ENCODE measurements at places on chromosomes 3 and 15.

GRCh38 chr3:38987456-38987855 lies 64.3 kb downstream of the SCN11A start:
- H3K36me3 ChIP-seq, result no peaks in the 10 kb centered on the region
- H3K27ac ChIP-seq, result no peak overlapping the region
- H3K27me3 ChIP-seq, result no peaks in the 10 kb centered on the region

DNA sequence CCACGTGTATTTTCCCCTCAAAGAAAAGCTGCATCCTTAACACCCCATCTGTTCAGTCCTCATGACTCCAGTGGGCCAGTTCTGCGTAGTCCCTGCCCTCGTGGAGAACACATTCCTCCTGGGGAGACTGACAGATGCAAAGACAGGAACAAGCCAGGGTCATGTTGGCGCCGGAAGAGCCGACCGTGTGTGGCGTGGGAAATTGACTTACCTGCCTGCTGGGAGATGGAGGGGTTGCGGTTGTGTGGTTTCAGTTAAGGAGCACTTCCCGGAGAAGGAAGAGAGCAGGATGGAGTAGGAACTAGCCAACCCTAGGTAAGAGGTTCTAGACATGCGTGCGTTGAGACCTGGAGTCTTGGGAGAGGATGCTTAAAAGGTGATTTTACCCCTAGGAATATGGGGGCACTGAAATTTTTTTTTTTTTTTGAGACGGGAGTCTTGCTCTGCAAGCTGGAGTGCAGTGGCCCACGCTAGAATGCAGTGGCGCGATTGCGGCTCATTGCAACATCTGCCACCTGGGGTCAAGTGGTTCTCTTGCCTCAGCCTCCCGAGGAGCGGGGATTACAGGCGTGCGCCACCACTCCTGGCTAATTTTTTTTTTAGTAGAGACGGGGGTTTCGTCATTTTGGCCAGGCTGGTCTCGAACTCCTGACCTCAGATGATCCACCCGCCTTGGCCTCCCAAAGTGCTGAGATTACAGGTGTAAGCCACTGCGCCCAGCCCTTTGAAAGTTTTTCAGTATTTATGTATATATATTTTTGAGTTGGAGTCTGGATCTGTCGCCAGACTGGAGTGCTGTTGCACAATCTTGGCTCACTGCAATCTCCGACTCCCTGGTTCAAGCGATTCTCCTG lies 1.4 kb downstream of the VHL start:
- peaks cover 7% of the 10 kb centered on the region for H3K4me1 ChIP-seq
- peaks cover 16% of the 10 kb centered on the region for H3K36me3 ChIP-seq
- no peak for DNase-seq

DNA sequence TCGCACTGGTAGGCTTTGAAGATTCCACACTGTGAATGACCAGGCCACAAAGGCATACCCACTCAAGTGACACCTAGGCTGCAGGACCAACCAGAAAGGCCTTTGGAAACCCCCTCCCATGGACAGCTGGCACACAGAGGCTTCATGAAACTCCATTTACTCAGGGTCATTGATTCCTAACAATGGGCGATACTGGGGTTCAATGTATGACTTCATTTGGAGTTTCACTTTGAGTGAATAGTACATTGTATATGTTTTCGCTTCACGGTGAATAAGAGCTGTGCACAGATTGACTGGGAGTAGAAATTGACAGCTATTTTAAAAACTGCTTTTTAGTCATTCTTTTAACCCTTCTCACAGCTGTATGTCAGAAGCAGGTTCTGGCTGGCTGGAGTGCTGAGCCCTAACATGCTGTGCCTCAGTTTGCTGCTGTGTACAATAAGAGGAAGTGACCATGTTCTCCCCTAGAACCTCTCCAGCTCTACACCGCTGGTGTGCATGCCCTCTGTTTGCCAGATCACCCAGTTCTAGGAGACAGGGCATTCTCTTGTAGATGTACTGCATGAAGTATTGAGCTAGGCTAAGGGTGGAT lies 15.4 kb upstream of the CX3CR1 start:
- no peak overlapping the region for H3K27ac ChIP-seq
- H3K36me3 ChIP-seq, result no peaks in the 10 kb centered on the region
- DNase-seq, result no peak
- H3K4me3 ChIP-seq, result no peak overlapping the region
- H3K27me3 ChIP-seq, result peaks cover 2% of the 10 kb centered on the region
- H3K4me1 ChIP-seq, result no peaks in the 10 kb centered on the region

DNA sequence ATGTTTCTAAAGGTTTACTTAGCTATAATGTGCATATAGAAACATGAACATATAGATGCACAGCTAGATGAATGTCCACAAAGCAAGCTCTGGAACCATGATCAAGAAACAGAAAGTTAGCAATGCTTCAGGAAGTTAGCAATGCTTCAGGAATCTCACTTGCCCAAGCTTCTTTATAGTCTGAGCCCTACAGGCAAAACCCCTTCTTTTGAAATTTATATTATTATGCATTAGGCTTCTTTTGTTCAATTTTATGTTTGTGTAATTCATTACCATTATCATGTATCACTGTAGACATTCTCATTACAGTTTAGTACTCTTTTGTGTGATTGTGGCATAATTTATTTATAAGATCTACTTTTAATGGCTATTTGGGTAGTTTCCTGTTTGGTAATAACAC lies 286.4 kb upstream of the BCHE start:
- H3K36me3 ChIP-seq, result no peaks in the 10 kb centered on the region
- H3K4me3 ChIP-seq, result no peak overlapping the region
- DNase-seq, result peak; percentile 12
- H3K27ac ChIP-seq, result no peak overlapping the region
- no peaks in the 10 kb centered on the region for H3K4me1 ChIP-seq

DNA sequence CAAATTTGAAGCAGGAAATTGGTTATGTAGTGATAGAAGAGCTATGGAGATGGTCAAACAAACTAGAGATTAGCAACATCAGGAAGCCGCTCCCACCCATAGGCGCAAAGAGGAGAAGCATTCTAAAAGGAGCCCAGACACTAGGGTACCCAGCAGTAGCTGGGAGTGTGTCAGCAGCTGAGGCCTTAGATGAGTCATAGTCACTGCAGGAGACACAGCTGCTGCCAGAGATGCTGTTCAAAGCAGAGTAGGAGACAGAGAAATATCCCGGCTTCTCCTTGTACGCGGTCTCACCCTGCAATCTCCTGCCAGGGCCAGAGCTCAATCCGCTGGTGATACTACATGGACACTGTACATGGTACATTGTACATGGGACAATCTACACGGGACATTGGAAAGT lies 61.9 kb downstream of the VGLL3 start:
- no peaks in the 10 kb centered on the region for H3K36me3 ChIP-seq
- H3K4me3 ChIP-seq, result no peak overlapping the region
- H3K27me3 ChIP-seq, result no peaks in the 10 kb centered on the region
- peaks cover 4% of the 10 kb centered on the region for H3K4me1 ChIP-seq
- H3K27ac ChIP-seq, result no peak overlapping the region

GRCh38 chr3:45218578-45219390 lies 7.3 kb downstream of the TMEM158 start:
- DNase-seq, result peak; percentile 76
- peaks cover 22% of the 10 kb centered on the region for H3K4me1 ChIP-seq
- no peak overlapping the region for H3K4me3 ChIP-seq
- H3K36me3 ChIP-seq, result peaks cover 17% of the 10 kb centered on the region
- H3K27ac ChIP-seq, result peak overlapping the region; percentile 76
- H3K27me3 ChIP-seq, result no peaks in the 10 kb centered on the region

DNA sequence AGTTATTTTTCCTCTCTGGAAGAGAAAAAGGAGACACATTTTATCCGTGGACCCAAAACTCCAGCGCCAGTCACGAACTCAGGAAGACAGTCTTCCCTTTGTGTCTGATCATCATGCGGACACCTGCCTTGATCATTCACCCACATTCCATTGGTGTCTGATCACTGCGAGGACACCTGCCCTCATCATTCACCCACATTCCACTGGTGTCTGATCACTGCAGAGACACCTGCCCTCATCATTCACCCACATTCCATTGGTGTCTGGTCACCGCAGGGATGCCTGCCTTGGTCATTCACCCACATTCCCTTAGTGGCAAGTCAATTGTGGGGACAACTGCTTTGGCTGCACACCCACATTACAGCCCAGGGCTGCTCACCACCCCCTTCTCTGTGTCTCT lies 148.9 kb downstream of the ROBO1 start:
- H3K4me1 ChIP-seq, result no peaks in the 10 kb centered on the region
- DNase-seq, result no peak
- H3K27me3 ChIP-seq, result no peaks in the 10 kb centered on the region
- no peak overlapping the region for H3K27ac ChIP-seq
- H3K36me3 ChIP-seq, result no peaks in the 10 kb centered on the region

DNA sequence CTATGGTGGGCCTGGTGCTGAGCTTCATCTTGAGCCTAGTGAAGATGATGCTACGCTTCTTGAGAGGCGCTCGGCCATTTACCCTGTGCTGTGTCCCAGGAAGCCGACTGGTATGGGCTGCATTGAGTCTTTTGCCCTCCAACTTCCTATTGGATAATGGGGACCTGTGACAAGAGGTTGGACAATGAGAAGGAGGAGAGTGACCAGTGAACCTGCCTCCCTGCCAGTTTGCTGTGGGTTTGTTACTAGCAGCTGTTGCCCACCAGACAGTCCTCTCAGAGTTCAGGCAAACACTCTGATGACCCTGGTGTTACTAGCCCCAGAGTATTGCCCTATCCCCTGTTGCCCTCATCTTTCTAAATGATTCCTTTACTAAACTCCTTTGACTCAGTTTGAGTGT lies 99.6 kb upstream of the PFN2 start:
- H3K4me3 ChIP-seq, result no peak overlapping the region
- no peak overlapping the region for H3K27ac ChIP-seq
- peaks cover 2% of the 10 kb centered on the region for H3K27me3 ChIP-seq
- H3K4me1 ChIP-seq, result peaks cover 3% of the 10 kb centered on the region

DNA sequence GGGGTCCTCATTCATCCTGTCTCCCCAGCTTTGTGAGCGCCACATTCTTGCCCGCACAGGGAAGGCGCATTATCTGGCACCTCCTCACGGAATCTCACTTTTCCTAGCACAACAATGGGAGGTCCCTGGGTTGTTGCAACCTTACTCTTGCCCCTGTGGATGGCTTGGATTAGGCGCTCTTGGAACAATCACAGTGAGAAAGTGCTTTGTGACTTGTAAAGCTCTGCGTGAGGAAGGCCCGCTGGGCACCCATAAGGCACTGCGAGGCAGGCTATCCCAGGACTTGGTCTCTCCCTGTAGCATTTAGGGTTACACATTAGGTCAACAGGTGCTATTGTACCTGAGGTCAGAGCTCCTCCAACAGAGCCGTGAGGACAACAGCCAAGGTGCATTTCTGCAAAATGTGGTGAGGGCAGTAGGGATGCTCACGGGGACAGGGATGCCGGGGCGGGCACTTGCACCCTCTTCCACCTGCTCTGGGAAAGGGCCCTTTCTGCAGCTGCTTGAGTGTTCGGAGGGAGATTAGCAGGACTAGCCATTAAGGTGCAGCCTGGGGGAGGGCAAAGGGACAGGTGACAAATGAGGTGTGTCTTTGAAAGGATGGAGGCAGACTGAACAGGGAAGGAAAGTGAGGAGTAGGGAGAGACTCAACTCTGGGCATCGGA lies 13.9 kb upstream of the LRRC15 start:
- peaks cover 44% of the 10 kb centered on the region for H3K27me3 ChIP-seq
- no peak overlapping the region for H3K4me3 ChIP-seq
- no peak for DNase-seq
- no peaks in the 10 kb centered on the region for H3K4me1 ChIP-seq

DNA sequence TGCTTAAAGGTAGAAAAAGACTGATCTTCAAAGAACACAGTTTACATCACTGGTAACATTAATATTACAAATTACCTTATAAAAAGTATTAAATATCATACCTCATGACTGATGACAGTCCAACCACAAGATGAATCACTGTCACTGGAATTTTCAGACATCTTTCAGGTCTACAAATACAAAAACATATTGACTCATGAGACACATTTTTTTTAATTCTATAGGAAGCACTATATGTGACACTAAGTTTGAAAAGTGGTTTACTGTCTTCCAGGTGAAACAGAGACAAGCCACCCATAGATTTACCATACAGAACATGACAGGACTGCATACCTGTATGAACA lies 18.9 kb downstream of the CCPG1 start:
- peak; percentile 35 for DNase-seq
- no peak overlapping the region for H3K4me3 ChIP-seq
- H3K36me3 ChIP-seq, result no peaks in the 10 kb centered on the region
- H3K4me1 ChIP-seq, result peaks cover 2% of the 10 kb centered on the region
- no peaks in the 10 kb centered on the region for H3K27me3 ChIP-seq

DNA sequence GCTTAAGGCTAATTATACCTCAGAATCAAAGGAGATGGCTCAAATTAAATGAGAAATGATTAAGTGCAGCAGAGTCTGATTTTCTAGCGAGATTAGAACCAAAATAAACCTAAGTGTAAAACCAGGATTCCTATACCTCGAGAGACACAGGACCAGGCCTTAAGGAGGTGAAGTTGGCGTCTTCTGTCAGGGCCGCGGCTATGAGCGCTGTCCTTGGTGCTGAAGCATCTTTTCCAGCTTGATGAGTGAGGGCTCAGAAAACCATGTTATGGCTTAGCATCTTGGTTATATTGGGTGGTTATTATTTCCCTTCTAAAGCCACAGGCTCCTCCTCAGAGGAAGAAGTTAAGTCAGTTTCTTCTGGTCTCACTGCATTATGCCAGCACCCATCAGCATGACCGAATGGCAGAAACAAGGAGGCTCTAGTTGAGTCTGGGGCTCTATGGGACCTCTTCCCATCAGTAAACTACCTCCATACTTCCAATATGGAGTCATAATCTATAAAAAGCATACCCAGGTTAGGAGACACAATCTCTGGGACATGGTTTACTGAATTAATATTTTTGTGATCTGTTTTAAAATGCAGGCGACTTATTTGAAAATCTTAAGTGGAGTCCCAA lies 120.1 kb upstream of the NMNAT3 start:
- no peaks in the 10 kb centered on the region for H3K36me3 ChIP-seq
- H3K27ac ChIP-seq, result no peak overlapping the region
- no peak overlapping the region for H3K4me3 ChIP-seq
- no peaks in the 10 kb centered on the region for H3K27me3 ChIP-seq
- no peaks in the 10 kb centered on the region for H3K4me1 ChIP-seq
- peak; percentile 6 for DNase-seq

Data from IMR-90 (cell line).